ENCODE measurements at places on chromosomes 2 and 18. TPM values are rescaled to one million over a fixed set of nuclear protein-coding genes. Genes with fewer than 3 reads are reported as not detected.

NEU2 gene
- total RNA-seq = not detected

VAMP8 gene
- not detected for total RNA-seq

RNF152 gene
- 0.99 TPM for total RNA-seq

GRCh38 chr2:25977768-25978167 is 4.5 kb downstream of the KIF3C start:
- DNase-seq = peak; percentile 39

RBKS gene
- 4.6 TPM for total RNA-seq

ONECUT2 gene
- total RNA-seq = not detected

SLC5A7 gene
- not detected for total RNA-seq

- no peak for DNase-seq
Measured at GRCh38 chr2:182444806-182445205, 18.0 kb upstream of the PDE1A start.

CACNB4 gene
- total RNA-seq = not detected

GRCh38 chr2:99861376-99861760 is 281.0 kb downstream of the AFF3 start:
- DNase-seq = no peak

DNA sequence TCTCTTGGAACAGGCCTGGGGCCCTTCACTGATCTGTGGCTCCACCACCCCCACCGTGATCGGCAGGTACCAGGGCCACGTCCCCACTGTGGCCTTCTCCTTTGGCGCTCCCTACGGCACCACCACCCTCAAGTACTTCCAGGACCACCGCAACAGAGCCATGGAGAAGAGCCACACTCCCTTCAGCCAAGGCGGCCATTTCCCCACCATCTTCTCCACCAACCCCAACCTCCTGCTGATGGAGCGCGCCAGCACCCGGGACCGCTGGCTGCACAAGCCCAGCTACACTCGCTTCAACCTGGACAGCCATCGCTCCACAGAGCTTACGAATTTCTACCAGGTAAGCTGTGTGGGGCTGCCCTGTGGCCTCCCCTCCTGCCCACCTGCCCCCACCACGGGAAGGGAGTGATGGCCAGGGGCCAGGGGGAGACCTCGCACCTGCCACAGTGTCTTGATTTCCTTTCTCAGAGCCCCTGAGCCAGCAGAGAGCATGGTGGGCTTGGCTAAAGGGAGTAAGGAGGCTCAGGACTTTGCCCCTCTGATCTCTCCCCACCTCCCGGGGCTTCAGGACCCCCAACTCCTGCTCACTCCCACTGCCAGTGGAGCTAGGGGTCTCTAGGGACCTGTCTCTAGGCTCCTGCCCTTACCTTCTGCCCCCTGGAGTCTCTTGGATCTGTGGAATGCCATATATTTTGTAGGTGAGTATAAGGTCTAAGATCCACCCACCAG is 65.2 kb downstream of the CIB4 start:
- no peak for DNase-seq

SALL3 gene
- total RNA-seq = not detected

DNA sequence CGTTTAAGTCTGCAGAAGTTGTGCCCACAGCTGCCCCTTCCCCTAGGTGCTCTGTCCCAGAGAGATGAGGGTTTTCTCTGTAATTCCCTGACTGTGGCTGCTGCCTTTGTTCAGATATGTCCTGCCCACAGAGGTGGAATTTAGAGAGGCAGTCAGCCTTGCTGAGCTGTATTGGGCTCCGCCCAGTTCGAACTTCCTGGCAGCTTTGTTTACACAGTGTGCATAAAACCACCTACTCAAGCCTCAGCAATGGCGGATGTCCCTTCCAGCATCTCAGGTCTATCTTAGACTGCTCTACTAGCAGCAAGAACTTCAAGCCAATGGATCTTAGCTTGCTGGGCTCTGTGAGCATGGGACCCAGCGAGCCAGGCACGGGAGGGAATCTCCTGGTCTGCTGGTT is 48.1 kb downstream of the LHCGR start:
- no peak for DNase-seq

GRCh38 chr2:113977060-113977659 is 87.3 kb downstream of the ACTR3 start:
- no peak for DNase-seq

- DNase-seq = peak; percentile 71
Measured at GRCh38 chr2:58107803-58108710, 61.5 kb downstream of the VRK2 start.

- no peak for DNase-seq
Measured at GRCh38 chr2:237894396-237894979, 35.1 kb downstream of the RAMP1 start.

FEV gene
- total RNA-seq = not detected

MSTN gene
- 13.7 TPM for total RNA-seq

DNA sequence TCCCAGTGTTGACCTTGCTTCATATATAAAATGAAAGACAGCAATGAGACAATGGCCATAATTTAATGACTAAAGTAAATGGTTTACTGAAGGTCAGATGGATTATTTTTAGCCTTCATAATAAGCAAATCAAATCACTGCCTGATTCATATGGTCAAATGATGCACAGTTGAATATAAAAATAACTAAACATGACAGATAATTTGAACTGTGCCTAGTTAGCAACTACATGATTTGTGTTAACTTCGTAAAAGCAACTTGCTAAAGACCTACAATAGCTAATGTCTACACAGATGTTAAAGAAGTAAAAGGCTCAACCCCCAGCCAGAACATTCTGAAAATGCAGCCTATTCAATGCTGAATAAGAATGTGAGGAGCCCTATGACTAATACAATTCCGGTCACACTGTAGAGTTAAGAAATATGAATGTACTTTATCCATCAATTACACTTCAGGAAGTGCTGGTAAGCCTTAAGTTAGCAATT is 590.8 kb upstream of the CDH2 start:
- no peak for DNase-seq

GATA6 gene
- total RNA-seq = 42.3 TPM

- no peak for DNase-seq
Measured at GRCh38 chr2:45754131-45755010, 102.9 kb downstream of the PRKCE start.

INPP1 gene
- 15.9 TPM for total RNA-seq

C2orf68 gene
- 16.2 TPM for total RNA-seq

GRCh38 chr2:202871300-202872141 is at the start of gene ICA1L:
TSS of gene ICA1L (minus strand) at chr2:202871766. CDS start at chr2:202829009, 42,757 bp downstream.
- DNase-seq = peak; percentile 77

- DNase-seq = no peak
Measured at GRCh38 chr2:176558574-176559140, 289.4 kb downstream of the MTX2 start.

DNA sequence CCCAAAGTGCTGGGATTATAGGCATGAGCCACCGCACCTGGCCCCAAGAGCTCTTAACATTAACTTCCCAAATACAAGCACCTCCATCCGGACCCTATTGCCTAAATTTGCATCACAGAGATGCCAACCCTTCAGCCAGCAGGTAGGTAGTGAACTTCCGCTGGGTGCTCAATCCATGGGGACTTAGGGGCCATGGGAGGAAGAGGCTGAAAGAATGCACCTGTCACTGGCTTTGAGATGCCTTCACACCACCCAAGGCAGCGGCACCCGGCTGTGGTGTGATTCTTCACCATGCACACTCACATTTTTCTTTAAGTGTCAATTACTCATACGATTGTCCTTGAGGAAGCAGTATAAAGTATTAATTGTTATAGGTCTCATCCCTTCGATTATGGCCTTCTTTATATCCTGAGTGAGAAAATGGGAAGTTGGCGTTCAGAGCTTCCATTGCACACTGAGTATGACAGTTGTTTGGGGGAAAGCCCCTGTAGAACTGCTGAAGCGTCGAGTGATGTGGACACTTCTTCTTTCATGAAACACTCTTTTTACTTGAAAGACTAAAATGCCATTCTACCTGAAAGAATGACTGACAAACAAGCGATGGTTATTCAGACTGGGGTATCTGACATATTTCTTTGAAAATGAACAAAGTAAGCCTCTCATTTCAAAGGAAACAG is 51.8 kb upstream of the BIN1 start:
- no peak for DNase-seq

POLR1B gene
- 69.1 TPM for total RNA-seq

ANKRD39 gene
- 9.2 TPM for total RNA-seq

SKOR2 gene
- not detected for total RNA-seq

NDC80 gene
- total RNA-seq = 67.2 TPM

SPP2 gene
- not detected for total RNA-seq

- DNase-seq = no peak
Measured at GRCh38 chr2:18781541-18782280, 192.3 kb upstream of the NT5C1B start.

FARSB gene
- 11.0 TPM for total RNA-seq
